ENCODE measurements at places on chromosomes 7 and 10. TPM values are rescaled to one million over a fixed set of nuclear protein-coding genes. Genes with fewer than 3 reads are reported as not detected.
A peak's percentile ranks its signal among the peaks of the same experiment; 100 is the strongest.

- no peak overlapping the region for H3K27ac ChIP-seq
- no peaks in the 10 kb centered on the region for H3K4me1 ChIP-seq
- no peak overlapping the region for H3K4me3 ChIP-seq
- peaks cover 19% of the 10 kb centered on the region for H3K36me3 ChIP-seq
These were observed 64.4 kb upstream of the RSBN1L start for GRCh38 chr7:77631820-77632219.

DNA sequence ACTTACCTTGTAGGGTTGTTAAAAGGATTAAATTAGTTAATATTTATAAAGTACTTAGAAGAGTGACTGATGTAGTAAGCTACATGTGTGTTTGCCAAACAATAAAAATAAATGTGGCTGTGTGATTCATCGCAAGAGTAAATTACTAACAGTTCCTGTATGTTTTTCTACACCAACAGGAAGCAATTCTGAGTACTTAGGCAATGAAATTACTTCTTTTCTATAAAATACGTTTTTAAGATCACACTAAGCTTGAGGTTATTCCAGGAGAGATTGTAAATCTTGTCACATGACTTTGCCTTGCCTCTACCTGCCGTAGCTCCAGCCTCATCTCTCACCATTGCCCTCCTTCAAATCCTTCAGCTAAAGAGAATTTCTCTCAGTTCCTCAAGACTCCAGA is 18.1 kb upstream of the GSTK1 start:
- no peaks in the 10 kb centered on the region for H3K36me3 ChIP-seq
- peak; percentile 20 for DNase-seq
- H3K4me1 ChIP-seq: peaks cover 6% of the 10 kb centered on the region

- no peaks in the 10 kb centered on the region for H3K36me3 ChIP-seq
- H3K27ac ChIP-seq: no peak overlapping the region
- no peaks in the 10 kb centered on the region for H3K27me3 ChIP-seq
- no peak for DNase-seq
- peaks cover 4% of the 10 kb centered on the region for H3K4me1 ChIP-seq
These were observed 23.5 kb upstream of the FAM133B start for GRCh38 chr7:92613720-92614119.

- no peak overlapping the region for H3K4me3 ChIP-seq
- no peak overlapping the region for H3K27ac ChIP-seq
- no peak for DNase-seq
- H3K36me3 ChIP-seq: peaks cover 7% of the 10 kb centered on the region
- no peaks in the 10 kb centered on the region for H3K27me3 ChIP-seq
These were observed 152.5 kb downstream of the LCOR start for GRCh38 chr10:96984541-96985131.

DNA sequence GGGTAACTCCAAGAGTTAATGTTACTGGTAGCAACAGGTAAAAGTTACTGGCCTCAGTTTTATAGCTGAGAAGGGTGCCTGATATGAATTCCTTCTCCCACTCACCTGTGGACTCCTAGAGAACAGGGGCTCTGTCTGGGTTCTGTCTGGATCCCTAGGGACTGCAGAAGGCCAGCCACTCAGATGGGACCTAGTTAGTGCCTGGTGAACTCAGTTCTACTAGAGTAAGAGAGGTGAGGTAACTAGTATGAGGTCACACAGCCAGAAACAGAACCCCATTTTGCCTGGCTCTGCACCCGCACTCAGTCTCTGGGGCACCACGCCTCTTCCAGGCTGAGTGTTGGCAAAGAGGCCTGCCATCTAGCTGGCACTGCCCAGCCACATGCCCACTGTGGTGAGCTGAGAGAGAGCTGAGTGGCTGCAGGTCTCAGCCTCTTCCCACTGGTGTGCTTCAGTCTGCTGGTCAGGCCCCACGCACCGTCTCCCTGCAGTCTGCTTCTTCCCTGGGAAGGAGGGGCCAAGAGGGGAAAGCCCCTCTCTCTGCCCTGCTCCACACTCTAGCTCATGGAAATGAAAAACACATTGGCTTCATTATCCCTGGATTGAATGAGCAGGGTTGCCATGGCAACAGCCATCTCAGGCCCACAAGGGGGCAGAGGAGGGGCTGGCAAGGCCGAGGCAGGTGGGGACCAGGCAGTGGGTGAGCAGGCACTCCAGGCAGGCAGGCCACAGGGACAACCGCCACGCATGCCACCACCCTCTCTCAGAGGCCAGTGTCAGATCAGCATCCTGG is 110.6 kb downstream of the ZMIZ1 start:
- peaks cover 16% of the 10 kb centered on the region for H3K4me1 ChIP-seq
- H3K4me3 ChIP-seq: no peak overlapping the region
- no peak overlapping the region for H3K27ac ChIP-seq

EIF5AL1 gene
- total RNA-seq: 2.7 TPM

Data from A673 (cell line).